ENCODE measurements at places on chromosomes 7 and 10.

- DNase-seq: no peak
These were observed 76.5 kb downstream of the CUBN start for GRCh38 chr10:17053061-17053460.

DNA sequence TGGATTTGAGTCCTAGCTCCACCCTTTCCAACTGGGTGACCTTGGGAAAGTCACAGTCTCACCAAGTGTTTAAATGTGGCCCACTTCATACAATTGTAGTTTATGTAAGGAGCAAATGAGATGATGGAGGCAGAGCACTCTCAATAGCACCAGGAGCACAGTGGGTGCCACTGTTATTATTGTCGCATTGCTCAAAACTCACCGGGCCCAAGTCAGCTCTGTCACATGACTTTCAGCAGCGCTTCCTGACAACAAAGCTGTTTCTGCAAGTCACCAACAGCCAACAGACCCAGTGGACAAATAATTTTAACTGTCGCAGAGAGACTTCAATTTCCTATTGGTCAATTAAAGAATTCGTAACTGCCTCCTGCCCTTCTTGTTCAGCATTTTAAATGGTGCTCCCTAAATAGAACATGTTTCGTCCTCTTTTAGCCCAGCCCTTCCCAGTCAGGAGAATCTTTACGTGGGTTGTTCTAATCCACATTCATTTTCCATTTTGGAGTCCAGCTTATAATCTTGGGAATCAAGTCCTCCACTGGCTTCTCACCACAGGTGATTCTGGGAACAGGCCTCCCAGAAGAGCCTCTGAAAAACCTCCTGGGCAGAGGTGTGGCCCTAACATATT lies 415.6 kb upstream of the NPVF start:
- DNase-seq: no peak

- no peak for DNase-seq
These were observed 79.4 kb upstream of the PRR15 start for GRCh38 chr7:29484280-29484679.

- no peak for DNase-seq
These were observed 704 bp downstream of the ZNRF2 start for GRCh38 chr7:30285067-30285535.

Measured in substantia nigra (tissue), 51 donors.